Karpas-422 (cell line): ENCODE measurements at places on chromosomes 6 and 20.
A peak's percentile ranks its signal among the peaks of the same experiment; 100 is the strongest.

GRCh38 chr6:100166956-100167355 is 172.9 kb upstream of the MCHR2 start:
- H3K27ac ChIP-seq: no peak overlapping the region
- H3K27me3 ChIP-seq: no peaks in the 10 kb centered on the region
- DNase-seq: no peak
- H3K4me3 ChIP-seq: no peak overlapping the region
- H3K4me1 ChIP-seq: no peaks in the 10 kb centered on the region
- H3K36me3 ChIP-seq: no peaks in the 10 kb centered on the region

- no peak overlapping the region for H3K4me3 ChIP-seq
- H3K36me3 ChIP-seq: no peaks in the 10 kb centered on the region
- H3K27me3 ChIP-seq: no peaks in the 10 kb centered on the region
- no peaks in the 10 kb centered on the region for H3K4me1 ChIP-seq
- DNase-seq: no peak
These were observed 205.0 kb upstream of the PREP start for GRCh38 chr6:105607636-105608621.

GRCh38 chr20:1266167-1266973 is at the start of gene SNPH:
Gene SNPH, plus strand, starts transcription at chr20:1266294. Its CDS starts 29,946 bp downstream, at chr20:1296240.
- peak within 1 kb of the TSS; percentile 64; the same call in 1 of the 2 replicates for H3K4me3 ChIP-seq
- peaks cover 14% of the 10 kb centered on the region for H3K4me1 ChIP-seq
- H3K27me3 ChIP-seq: no peaks in the 10 kb centered on the region
- H3K27ac ChIP-seq: no peak within 1 kb of the TSS
- H3K36me3 ChIP-seq: no peaks in the 10 kb centered on the region
- DNase-seq: peak; percentile 56

DNA sequence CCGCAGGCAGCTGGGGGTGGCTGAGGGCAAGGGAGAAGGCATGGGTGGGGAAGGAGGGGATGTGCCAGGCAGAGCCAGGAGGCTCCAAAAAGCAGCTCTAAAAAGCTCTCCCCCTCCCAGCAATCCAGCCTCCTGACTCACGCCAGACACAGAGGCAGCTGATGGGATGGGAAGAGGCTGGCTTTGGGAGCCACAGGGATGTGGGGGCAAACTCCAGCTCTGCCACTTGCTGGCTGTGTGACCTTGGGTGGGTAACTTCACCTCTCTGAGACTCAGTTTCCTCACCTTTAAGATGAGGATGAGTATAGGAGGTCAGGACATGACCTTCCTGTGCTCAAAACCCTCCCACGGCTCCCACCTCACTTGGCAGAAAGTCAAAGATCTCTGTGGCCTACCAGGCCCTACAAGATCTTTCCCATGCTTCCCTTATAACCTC is 148.9 kb downstream of the CEBPB start:
- H3K27ac ChIP-seq: no peak overlapping the region
- H3K4me3 ChIP-seq: no peak overlapping the region
- no peaks in the 10 kb centered on the region for H3K4me1 ChIP-seq

GRCh38 chr6:23027281-23027680 is 457.9 kb downstream of the HDGFL1 start:
- H3K4me3 ChIP-seq: no peak overlapping the region
- H3K4me1 ChIP-seq: no peaks in the 10 kb centered on the region
- H3K27me3 ChIP-seq: no peaks in the 10 kb centered on the region
- no peak for DNase-seq

GRCh38 chr20:32179515-32179914 is 28.0 kb downstream of the PLAGL2 start:
- no peaks in the 10 kb centered on the region for H3K36me3 ChIP-seq
- H3K27me3 ChIP-seq: no peaks in the 10 kb centered on the region
- no peak for DNase-seq
- no peak overlapping the region for H3K4me3 ChIP-seq

- H3K4me3 ChIP-seq: no peak overlapping the region
- H3K27me3 ChIP-seq: 0 out of 2 replicates have a peak, but pooled peaks cover 3% of the 10 kb centered on the region
- H3K36me3 ChIP-seq: no peaks in the 10 kb centered on the region
- DNase-seq: no peak
These were observed 373.9 kb upstream of the SYNCRIP start for GRCh38 chr6:86016567-86016966.

GRCh38 chr6:108156180-108156937 is 9.5 kb upstream of the NR2E1 start:
- no peak overlapping the region for H3K27ac ChIP-seq
- H3K4me1 ChIP-seq: no peaks in the 10 kb centered on the region
- DNase-seq: no peak
- H3K4me3 ChIP-seq: no peak overlapping the region
